Pons (tissue), 1 donor: ENCODE measurements at places on chromosomes 13 and 19.

- DNase-seq = no peak
Observed at GRCh38 chr13:24495151-24495729, 17.3 kb downstream of the PARP4 start.

DNA sequence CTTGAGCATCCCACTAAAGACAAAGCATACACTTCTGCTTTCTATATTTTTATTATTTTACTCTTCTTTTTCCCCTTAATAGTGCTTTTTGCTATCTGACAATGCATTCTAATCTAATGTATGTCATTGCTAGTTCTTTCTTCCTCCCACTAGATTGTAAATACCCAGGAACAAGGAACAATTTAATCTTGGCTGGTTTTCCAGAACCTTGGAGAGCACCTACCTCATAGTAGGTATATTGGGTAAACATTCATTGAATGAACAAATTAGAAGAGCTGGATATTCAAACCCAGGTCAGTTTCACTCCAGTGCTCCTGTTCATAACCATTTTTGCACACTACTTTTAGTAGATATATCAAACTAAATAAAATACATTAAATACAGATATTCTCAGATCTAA lies 1617.6 kb upstream of the SLC10A2 start:
- DNase-seq = no peak

GRCh38 chr19:5037936-5038335 lies 69.0 kb downstream of the KDM4B start:
- no peak for DNase-seq

DNA sequence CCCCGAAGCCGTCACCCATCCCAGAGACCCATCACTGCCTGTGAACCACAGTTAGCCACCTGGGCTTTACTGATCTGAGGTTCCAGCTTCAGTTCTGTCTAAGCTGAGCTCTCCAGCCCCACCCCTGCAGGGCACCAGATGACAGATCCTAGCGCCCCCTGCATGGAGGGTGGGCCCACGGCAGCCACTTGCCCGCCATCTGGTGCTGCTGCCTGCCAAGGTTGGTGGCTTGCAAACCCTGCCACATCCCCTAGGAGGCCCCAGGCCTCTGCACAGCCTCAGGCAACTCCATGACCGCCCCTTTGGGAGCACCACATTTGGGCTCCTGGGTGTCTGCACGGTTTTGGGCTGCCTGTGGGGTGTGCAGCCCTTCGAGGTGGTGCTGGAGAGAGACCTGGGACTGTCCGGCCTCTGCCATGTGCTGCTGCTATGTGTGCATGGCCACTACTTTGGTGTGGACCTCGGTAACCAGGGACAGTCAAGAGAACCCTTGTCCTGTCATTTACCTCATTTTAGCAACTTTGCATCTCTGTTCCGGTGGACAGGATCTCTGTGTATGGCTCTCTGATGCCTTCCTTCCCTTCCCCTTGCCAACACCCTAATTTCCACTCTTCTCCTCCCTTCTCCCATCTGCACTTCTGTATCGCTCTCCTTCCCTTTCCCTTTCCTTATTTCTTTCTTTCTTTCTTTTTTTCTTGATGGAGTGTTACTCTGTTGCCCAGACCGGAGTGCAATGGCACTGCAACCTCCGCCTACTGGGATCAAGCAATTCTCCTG lies 17.4 kb upstream of the SDHAF1 start:
- no peak for DNase-seq

DNA sequence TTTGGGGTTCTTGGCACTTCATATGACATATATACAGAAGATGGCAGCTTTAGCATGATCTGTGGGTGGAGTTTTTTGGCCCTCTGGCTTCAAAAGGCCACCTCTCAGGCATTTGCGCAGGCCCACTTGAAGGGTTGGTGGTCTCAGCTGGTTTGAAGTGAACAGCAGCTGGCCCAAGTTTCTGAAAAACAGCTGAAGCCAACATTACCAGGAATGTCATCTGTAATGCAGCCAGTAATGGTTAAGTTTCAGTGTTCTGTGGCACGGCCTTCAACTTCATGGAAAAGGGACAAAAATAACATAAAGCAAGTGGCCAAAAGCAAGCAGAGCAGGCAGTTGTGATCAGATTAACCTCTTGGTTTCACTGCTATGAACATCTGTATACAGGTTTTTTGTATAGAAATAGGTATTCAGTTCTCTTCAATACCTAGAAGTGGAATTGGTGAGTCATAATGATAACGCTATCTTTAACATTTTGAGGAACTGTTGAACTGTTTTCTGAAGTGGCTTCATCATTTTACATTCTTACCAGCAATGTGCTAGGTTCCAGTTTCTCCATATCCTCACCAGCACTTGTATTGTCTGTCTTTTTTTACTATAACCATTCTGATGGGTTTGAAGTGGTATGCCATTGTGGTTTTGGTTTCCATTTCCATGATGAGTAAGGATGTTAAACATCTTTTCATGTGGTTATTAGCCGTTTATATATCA lies 245.4 kb downstream of the SHISA2 start:
- DNase-seq = no peak
